GM19239 (cell line): ENCODE measurements at places on chromosomes 3 and 15.
A peak's percentile ranks its signal among the peaks of the same experiment; 100 is the strongest.

GRCh38 chr3:19250959-19251610 lies 102.8 kb downstream of the KCNH8 start:
- DNase-seq = no peak

GRCh38 chr3:193262707-193263106 lies 21.7 kb downstream of the PLAAT1 start:
- no peak for DNase-seq

GRCh38 chr3:72129501-72130094 lies 344.6 kb upstream of the PROK2 start:
- DNase-seq = no peak

DNA sequence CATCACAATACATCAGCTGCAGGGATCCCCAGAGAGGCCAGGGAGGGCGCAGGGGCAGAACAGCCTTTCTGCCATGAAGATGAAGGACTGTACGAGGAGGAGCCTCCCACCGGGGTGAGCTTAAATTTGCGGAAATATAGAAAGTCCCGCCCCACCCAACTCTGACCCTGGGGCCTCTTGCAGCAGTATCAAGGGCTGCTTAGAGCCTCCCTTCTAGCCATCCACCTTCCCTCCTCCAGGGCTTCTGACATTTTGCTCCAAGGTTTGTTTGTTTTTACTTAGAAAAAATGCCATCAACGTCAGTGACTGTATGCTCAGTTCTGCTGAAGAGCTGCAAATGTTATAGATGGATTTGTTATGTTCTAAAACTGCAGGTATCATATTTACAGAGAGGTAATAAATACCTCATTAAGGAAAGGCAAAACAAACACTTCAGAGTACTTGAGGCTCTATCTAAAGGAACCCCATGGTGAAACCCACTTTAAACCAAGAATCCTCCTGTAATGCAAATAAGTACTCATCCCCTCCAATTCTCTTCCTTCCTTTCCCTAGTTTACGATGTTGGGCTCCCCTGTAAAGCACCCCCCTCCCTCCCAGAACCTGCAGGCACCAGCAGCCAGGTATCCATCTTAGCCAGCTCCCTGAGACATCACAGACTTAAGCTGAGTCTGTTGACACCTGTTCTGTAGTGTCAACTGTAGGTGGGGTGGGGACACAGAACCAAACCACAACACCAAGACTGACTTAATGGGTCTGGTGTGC lies 30.5 kb downstream of the RFTN1 start:
- DNase-seq = no peak

DNA sequence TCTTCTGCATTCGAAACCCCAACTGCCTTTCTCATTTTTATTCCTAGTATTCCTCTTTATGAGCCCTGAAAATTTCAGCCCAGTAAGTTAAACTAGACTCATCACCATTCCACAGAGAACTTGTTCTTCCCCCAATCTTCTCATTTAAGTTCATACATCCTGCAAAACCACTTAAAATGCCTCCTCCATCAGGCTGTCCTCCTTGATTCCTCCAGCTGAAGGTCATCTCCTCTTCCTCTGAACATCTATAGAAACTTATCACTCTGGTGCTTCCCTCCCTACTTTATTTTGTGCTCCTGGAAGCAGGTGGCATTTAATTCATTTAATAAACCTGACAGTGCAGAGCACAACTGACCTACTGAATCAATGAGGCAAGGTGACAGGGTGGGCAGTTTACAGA lies 38.3 kb downstream of the VGLL4 start:
- no peak for DNase-seq

GRCh38 chr15:43771816-43772215 lies 5.0 kb downstream of the ELL3 start:
- DNase-seq = no peak

- no peak for DNase-seq
Measured at GRCh38 chr15:67198157-67198754, 56.2 kb downstream of the AAGAB start.

- no peak for DNase-seq
Measured at GRCh38 chr3:196620161-196620604, 19.3 kb upstream of the NRROS start.

- DNase-seq = no peak
Measured at GRCh38 chr3:146177519-146177918, 16.5 kb upstream of the PLOD2 start.

- no peak for DNase-seq
Measured at GRCh38 chr15:33322091-33322490, 11.3 kb downstream of the RYR3 start.

DNA sequence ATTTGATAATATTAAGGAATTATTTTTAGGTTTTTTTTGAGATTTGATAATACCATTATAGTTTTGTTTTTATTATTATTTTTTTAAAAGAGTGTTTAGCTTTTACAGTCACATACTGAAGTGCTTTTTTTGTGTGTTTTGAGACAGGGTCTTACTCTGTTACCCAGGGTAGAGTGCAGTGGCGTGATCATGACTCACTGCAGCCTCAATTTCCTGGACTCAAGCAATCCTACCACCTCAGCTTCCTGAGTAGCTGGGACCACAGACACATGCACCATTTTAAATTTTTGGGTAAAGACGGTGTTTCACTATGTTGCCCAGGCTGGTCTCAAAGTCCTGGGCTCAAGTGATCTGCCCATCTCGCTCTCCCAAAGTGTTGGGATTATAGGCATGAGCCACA lies 73.0 kb downstream of the SUMF1 start:
- DNase-seq = no peak

GRCh38 chr3:106703524-106703923 lies 673.7 kb upstream of the CCDC54 start:
- no peak for DNase-seq

DNA sequence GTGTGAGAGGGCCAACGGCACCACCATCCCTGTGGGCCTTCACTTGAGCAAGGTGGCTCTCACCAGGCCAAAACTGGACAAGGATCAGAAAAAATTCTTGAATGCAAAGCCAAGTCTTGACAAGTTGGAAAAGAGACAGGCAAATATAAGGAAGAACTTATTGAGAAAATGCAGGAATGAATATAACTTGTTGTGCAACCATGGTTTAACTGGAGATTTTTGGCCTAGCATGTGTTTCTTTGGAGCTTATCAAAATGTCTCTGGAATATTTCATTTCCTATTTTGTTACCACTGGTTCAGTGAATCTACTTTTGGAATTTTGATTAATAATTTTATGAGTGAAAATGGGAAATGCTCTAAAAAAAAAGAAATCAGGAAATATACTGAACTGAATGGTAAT lies 42.5 kb downstream of the MCTP2 start:
- DNase-seq = no peak

GRCh38 chr3:66971245-66971644 lies 26.9 kb upstream of the KBTBD8 start:
- DNase-seq = no peak

- DNase-seq = peak; percentile 59
Measured at GRCh38 chr15:67542420-67543347, at the start of gene MAP2K5. TSS of gene MAP2K5 (plus strand) at chr15:67542703. CDS start at chr15:67543336, 633 bp downstream.

GRCh38 chr15:40121911-40122638 lies 13.4 kb upstream of the BMF start:
- DNase-seq = no peak
